ENCODE measurements at places on chromosomes 16 and 17.

DNA sequence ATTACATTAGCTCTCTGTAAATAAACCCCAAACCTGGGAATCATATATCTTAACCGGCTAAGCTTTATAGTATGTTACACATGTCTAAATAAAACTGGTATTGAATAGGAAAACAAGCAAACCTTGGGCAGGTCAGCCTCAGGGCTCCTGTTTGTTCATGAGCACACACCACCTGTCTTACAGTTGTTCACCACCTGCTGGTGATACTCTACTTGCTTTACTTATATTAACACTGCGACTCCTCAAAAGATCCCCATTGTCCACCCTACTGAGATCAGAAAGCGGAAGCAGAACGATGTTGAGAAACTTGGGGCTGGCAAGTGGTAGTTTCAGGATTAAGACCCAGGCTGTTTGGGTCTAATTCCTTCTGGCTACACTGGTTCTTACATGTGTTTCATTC is 16.4 kb downstream of the CDH13 start:
- DNase-seq = no peak

- no peak for DNase-seq
These were observed 168.8 kb downstream of the C16orf78 start for GRCh38 chr16:49542391-49542891.

DNA sequence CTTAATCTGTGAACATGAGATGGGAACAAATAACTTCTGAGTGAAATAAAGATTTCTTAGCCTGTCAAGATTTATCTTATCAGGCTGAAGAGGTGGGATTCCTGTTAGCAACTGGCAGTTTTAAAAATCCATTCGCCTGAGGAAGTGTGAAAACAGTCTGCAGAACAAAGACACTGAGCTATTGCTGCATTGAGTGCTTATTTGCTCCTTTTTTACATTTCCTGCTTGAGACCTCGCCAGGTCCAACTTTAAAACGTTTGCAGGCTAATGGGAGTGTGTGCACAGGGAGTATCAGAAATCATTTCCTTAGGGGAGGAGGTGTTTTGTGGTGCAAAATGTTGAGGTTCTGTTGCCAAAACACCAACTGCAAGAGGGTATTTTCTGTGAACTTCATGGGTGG is 957.8 kb upstream of the RBFOX1 start:
- no peak for DNase-seq

DNA sequence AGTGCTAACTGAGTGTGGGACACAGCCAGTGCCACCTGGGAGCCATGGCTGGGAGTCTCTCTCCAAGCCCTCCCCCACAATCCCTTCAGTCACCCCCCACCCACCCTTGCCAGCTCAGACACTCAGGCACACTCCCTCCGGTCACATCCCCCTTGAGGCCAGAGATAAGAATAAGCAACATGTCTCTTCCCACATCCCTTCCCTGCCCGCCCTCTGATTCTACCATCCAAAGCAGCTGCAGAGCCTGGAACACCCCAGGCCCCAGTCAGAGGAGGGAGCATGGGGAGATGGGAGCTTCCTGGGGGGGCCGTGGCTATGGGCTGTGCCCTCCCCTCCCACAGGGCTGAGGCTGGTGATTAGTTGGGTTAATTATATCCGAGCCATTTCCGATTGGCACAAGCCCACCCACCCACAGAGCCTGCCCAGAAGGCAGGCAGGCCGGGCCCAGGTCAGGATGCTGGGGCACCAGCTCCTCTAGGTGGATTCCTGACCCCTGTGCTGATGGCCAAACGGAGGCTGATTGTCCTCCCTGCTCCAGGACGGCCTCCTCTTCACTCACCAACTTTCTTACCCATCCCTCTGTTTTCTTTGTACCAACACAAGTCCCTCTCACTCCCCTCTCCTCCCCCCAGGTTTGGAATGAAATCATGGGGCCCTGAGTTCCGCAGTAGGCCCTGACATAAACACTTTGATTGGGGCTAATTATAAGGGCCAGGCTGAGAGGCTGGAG is 28.6 kb upstream of the MEIOC start:
- DNase-seq = no peak

DNA sequence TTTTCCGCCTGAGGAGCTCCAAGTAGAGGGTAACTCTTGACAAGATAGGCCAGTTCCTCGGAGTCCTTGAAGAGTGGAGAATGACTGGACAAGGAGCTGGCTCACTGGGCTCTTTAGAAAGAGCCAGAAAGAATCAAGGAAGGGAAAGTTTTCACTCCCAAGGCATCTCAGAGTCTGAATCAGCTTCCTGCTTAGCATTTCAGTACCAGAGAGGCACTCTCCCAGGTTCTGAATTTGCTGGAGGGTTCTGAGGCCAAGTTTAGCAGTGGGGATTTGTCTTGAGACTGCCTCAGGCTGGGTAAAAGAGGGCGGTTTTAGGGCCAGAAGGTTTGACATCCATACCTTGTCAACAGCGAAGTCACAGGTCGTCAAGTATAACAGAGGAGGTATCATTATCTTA is 25.5 kb downstream of the GP2 start:
- no peak for DNase-seq

DNA sequence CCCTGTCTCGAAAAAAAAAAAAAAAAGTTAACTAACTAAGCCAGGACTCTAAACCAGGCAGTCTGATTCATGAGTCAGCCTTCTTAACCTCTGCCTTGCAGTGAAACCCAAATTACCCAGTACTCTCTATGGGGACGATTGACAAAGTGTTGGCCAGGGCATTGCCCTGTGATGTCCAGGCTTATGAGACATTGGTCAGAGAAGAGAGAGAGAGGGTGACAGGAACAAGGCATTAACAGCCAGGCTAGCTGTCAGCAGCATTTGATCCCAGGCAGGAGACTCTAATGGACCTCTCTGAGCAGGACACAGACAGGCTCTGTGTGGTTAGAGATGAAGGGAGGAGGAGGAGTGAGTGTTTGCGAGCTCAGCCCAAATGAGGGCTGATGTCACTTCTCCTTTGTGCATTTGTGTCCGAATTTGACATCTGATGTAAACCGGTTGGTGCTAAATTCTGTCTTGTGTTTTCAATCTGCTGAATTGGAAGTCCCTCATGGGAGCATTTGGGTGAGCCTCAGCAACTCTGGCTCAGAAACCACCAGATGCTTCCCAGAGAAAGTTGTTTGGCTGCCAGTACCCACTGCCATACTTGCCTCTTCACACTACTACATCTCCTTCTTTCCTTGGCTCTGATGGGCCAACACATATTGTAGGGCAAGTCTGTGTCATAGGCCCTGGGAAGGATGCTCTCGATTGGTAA is 4.3 kb upstream of the MYL4 start:
- DNase-seq = peak; percentile 21

GRCh38 chr17:79920751-79921410 is 81.6 kb upstream of the CBX4 start:
- no peak for DNase-seq

- no peak for DNase-seq
These were observed 7.0 kb downstream of the PRR29 start for GRCh38 chr17:64004903-64005733.

DNA sequence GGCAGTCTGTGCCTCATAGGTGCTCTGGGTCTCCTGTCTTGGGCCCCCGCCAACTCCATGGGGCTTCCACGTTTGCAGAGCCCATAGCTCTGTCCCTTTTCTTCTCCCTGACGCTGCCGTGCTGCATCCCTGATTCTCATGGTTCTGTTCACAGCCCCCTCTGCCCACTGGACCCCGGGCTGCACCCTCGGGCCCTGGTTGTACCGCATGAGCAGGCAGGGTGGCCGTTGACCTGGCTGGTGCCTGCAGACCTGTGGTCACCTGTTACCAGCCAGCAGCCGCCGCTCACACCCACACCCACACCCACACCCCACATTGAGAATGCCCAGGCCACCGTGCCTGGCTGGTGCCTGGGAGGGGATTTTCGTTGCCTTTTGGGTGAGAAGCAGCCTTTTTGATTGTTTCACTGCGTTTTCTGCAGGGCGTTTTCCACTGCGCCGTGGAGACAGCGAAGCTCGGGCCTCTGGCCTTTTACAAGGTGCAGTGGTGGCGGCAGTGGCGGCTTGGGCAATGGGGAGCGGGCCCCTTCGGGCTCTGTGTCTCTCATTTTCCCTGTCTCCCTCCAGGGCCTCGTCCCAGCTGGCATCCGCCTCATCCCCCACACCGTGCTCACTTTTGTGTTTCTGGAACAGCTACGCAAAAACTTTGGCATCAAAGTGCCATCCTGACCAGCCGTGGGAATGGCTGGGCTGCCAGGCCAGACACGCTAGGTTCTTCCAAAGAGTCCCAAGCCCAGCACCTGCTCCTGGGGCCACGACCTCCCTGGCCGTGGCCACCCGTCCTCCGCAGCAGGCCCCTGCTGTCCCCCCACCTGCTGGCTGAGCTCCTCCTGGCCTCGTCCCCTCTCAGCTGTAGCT is 7.6 kb downstream of the SLC25A10 start:
- no peak for DNase-seq

- DNase-seq = no peak
These were observed 3.9 kb downstream of the PLXDC1 start for GRCh38 chr17:39147221-39148185.

DNA sequence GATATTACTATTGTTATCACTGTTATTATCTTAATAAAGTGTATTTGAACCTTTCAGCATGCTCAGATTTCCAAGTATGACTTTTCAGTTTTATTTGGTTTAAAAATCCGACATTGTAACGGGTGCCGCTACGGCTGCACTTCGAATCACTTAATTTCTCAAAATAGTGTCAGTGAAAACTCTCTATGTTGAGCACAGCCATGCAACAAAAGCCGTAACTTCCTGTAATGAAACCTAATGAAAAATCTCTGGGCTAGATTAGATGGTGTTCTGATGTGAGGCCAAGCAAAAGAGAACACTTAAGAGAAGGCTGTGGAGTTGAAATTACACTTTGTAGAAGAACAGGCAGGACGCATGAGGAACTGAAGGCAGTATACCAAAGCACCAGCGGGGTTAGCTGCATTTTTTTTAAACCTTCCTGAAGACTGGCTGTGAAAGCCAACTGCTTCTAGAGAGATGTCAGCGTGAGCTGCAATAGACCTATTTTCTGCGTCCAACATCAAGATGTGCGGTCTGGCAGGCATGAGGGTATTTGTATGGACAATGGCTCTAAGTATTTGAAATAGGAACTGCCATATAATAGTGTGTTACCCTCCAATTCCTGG is 1545.0 kb upstream of the GOT2 start:
- DNase-seq = no peak

- DNase-seq = peak; percentile 46
These were observed 623 bp downstream of the E4F1 start for GRCh38 chr16:2223942-2224486.

GRCh38 chr17:40347319-40348135 is 17.0 kb downstream of the GJD3 start:
- DNase-seq = peak; percentile 80

DNA sequence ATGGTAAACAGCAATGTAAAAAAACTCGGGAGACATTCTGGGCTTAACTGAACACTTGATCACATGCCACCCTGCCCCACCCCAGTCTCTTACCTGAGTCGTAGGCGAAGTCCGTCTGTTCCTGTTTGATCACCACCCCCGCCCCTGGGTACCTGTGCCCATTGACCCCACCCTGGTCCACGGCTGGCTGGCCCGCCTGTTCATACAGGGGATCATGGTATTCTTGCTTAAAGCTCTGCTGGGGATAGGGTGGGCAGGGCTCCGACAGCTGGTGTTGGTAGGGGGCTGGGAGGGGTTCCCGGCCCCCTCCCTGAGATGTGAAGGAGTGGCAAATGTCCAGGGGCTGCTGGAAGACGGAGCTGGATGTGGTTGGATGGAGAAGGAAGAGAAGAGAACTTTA is 13.6 kb downstream of the ETV4 start:
- no peak for DNase-seq

DNA sequence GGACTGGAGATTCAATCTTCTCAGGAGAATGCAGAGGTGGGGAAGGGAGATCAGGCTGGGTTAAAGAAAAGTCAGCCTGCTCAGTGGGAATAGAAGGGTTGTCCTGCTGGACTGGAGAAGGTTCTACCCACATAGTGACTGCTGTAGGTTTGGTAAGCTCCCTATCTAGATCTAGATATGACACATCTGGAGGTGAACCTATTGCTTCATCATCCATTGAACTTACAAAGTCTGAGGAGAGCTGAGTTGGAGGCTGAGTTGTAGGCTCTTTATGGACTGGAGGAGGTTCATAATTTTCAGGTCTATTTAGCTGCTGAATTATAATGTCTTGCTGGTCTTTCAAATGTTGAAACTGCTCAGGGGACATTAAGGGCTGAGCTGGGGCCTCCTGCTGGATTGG is 46.0 kb upstream of the NF1 start:
- no peak for DNase-seq

GRCh38 chr16:21075252-21075651 is 75.4 kb downstream of the DNAH3 start:
- DNase-seq = no peak

GRCh38 chr17:55606488-55606815 is 95.2 kb upstream of the SMIM36 start:
- no peak for DNase-seq

DNA sequence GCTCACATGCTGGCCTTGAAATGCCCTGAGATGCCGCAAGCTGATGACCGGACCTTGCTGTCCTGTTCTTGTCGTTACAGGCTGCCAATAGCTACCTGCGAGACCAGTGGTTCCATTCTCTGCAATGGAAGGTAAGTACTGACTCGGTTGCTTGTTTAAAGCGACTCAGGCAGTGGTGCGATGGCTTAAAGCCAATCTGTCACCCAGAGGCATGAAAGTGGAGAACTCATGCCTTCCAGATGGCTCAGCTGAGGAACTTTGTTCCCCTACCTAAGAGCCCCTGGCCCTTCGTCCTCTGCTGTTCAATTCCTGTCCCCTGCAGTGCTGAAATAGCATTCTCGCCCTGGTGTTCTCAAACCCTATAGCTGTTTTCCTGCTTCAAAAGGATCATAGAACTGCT is 158.3 kb upstream of the PLCG2 start:
- no peak for DNase-seq

GRCh38 chr17:81961087-81961511 is at the start of gene NOTUM:
Gene NOTUM (minus strand): TSS chr17:81961187. CDS start chr17:81960909, 278 bp downstream.
- DNase-seq = no peak

DNA sequence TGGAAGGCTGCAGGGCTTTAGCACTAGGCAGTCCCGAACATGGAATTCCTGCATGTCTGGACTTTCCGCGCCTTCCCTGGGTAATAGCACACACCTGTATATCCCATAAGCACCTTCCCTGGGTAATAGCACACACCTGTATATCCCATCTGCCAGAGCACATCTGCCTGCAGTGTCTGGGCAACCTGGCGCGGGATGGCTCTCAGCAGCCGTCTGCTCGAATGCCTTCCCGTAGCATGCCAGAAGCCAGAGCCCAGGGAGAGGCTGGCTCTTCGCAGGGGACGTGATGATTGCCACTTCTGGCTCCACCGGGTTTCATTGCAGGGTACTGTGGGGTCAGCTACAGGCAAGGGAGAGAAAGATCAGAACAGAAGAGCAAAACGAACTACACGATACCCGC is 21.3 kb downstream of the MBTPS1 start:
- no peak for DNase-seq

Data from head of caudate nucleus (tissue), 42 donors.